Stimulated activated CD4-positive, alpha-beta T cell treated with anti-CD3 and anti-CD28 coated beads, Interleukin-15, amount 100 ng/mL, for 24 hours (primary cell): ENCODE measurements at places on chromosomes 12 and 14.

DNA sequence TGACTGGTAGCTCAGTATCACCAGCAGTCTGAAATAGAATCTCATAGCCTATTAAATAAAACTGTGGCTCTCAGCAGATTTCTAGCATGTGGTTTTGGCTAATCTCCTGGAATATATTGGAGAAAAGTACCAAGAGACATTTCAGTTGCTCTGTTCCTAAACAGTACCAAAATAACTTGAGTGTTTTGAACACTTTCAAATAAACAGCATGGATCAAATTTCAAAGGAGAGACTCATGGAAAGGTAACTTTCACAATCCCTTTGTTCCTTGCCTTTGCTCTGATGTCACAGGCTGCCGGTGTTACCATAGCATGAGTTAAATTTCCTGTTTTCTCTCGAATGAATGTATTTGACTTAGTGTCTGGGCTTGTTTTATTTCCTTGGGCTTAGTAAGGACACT, 3.4 kb downstream of the ARG2 start:
- no peak for DNase-seq

- no peak for DNase-seq
Observed at GRCh38 chr12:52552055-52552454, 890 bp downstream of the KRT71 start.

- peak; percentile 8 for DNase-seq
Observed at GRCh38 chr12:124277394-124278241, 17.3 kb upstream of the RFLNA start.

DNA sequence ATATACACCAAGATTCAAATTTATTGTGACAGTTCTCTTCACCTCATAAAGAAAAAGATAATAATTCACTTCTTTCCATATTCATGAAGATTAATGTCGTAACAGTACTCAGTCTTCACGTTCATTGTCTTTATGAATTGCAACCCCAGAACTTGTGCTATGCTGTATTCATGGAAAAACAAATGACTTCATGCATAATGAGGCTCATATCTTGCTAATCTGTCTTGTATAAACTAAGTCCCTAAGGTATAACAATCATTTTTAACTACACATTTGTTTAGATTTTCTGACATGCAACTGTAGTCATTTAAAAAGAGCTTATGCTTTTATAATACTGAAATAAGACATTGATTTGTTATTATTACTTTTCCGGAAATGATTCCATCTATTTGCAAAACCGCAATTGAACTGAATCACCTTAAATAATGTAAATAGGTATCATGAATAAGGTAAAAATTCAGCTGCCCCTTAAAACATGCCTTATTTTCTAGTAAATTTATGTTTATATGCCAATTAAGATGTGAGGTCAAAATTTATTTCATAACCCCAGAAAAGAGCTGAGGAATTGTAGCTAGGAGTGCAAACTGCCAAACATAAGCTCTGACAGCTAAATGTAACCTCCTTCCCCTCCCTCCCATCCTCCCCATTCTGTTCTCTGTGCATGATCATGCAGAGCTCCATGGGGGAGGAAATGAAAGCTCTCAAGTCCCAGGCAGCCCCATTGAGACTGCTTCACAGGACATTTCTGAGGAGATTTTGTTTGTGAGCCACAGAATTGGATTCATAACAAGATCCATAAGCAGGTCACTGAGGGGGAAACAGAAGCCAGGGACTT, 301.6 kb downstream of the ATP23 start:
- DNase-seq, result no peak

DNA sequence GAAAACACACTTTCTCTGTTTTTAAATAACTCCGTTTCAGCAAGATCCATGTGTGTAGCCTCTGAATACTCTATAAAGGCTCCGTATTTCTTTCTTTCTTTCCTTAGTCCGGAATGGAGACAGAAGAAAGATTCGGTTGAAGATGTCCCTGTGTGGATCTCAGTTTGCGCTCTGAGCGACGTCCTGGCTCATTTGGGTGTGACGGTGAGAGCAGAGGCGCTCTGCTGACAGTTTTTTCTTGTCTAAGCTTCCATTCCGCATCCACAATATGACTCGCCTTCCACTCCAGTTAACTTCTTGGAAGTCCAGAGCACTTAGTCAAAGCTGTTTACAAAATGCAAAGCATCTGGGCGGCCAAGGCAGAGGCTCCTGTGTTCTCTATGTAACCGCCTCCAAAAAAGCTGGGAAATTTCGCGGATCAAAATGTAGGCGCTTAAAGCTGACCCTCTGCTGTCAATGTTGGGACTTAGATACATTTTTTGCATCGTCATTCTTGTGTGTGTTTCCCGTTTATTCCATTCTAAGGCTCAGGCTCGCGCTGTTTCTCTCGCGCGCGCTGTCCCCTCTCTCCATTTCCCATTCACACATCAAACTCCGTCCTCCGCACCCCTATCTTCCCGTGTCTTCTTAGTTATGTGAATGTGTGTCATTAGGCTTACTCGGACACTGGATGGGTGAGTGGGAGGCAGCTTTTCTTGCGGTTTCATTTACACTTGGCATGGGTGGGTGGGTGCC, 880 bp upstream of the FLRT2 start:
- DNase-seq, result no peak

DNA sequence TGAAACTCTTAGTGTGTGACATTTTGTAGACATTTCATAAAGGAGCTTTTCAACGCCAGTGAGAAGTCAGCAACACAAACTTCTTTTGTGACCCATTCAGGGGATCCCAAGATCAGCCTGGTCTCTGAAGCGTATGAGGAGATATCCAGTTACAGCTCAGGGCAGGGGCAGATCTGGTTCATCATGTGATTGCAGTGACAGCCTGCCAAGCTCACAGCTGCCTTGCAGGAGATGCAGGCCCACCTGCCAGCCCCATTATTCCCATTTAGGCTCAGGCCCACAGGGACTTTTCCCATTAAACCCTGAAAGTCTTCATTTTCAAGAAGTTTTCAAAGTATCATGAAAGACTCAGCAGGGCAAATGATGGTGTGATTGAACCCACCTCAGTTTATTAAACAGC, 38.3 kb downstream of the SRGAP1 start:
- no peak for DNase-seq

GRCh38 chr14:105432657-105433056, 13.0 kb downstream of the MTA1 start:
- DNase-seq, result no peak

DNA sequence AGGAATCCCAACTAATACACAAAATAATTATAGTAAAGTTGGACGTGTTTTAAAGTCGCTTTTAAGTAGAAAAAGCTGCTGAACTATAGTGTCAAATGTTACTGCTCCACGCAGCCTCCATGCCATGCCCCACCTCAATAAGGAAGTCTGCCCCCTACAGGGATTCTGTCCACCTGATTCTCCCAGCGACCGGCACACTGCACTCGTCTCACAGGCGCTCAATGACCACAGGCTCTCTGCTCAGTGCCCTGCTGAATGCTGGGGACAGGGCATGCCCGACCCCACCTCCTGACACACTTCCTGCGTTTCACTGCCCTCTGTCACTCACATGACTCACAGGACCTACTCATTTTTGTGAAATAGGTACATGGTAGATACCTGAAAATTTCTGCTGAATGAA, 48.9 kb downstream of the BDKRB1 start:
- peak; percentile 2 for DNase-seq

DNA sequence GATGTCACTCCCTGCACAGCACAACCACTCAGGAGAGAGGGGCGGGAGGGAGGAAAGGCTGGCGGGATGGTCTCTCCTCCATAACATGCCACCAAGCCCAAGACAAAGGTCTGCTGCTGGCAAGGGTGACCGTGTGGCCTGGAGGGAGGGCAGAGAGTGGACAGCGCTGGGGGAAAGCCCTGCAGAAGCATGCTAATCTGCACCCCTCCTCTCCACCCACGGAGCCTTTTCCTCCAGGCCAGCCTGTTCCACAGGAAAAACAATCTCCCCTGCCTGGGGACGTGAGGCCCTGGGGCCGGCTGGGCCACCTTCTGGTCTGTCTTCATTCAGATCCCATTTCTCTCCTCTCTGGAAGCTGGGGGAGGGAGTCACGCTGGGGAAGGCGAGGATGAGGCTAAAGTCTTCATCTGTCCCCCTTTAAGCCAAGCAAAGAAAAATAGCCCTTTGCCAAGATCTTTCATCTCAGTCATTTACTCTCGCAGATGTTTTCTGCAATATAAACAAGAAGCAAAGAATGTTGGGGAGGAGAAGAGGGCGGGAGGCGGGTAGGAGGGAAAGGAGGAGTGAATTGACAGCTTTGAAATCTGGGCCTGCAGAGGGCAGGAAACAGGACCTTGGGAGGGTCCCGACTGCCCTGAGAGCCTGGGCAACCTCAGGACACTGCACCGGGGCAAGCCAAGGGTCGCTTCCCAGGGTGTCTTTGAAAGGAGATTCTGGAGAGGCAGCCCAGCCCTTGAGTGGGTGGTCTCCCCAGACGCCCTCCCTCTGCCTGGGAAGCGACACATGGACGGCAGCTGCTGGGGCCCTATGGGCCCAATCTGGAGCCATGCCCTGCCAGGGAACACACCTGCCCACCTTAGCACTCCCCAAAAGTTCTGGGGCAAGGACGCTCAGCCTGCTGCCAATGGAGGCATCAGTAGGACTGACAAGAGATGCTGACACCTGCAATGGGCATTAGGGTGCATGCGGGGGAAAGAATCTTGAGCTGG, 133.6 kb downstream of the ZFP36L1 start:
- no peak for DNase-seq

DNA sequence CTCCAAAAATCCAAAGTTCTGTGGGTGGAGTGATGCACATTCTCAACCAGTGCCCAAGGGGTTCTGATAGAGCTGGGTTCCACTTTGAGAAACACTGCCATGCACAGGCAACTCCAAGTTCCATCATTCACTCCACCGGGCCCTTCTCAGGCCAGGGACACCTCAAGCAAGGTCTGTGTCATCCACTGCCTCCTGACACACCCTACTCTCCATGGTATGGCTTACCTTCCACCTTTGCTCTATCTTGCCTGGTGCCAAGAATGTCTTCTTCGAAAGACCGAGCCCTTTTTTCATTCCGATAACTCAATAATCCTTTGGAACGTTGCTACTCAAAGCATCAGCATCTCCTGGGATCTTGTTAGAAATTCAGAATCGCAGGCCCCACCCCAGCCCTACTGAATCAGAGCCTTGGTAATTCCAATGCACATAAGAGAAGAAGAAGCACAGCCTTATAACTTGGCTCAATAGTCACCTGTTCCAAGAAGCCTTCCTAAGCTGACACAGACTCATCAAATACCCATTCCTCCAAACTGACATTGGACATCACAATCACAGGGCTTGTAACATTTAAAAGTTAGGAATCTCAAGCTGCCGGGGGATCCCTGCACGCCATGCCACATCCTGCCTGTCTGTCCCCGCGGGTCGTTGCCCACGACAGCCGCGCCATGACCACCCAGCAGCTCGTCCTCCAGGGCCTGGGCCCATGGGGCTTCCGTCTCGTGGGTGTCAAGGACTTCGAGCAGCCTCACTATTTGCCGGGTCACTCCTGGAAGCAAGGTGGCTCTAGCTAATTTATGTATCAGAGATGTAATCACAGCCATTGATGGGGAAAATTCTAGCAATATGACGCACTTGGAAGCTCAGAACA, 66.4 kb downstream of the VCPKMT start:
- DNase-seq, result no peak

- DNase-seq, result no peak
Observed at GRCh38 chr12:93645702-93646101, 31.5 kb upstream of the CRADD start.

GRCh38 chr12:47844264-47845019, 24.7 kb upstream of the HDAC7 start:
- DNase-seq, result no peak

GRCh38 chr12:106583242-106584103, 669 bp downstream of the RFX4 start:
- peak; percentile 40 for DNase-seq

- DNase-seq, result no peak
Observed at GRCh38 chr12:59408431-59408830, 187.4 kb upstream of the SLC16A7 start.

GRCh38 chr12:12590961-12591360, 20.7 kb upstream of the CREBL2 start:
- DNase-seq, result no peak

DNA sequence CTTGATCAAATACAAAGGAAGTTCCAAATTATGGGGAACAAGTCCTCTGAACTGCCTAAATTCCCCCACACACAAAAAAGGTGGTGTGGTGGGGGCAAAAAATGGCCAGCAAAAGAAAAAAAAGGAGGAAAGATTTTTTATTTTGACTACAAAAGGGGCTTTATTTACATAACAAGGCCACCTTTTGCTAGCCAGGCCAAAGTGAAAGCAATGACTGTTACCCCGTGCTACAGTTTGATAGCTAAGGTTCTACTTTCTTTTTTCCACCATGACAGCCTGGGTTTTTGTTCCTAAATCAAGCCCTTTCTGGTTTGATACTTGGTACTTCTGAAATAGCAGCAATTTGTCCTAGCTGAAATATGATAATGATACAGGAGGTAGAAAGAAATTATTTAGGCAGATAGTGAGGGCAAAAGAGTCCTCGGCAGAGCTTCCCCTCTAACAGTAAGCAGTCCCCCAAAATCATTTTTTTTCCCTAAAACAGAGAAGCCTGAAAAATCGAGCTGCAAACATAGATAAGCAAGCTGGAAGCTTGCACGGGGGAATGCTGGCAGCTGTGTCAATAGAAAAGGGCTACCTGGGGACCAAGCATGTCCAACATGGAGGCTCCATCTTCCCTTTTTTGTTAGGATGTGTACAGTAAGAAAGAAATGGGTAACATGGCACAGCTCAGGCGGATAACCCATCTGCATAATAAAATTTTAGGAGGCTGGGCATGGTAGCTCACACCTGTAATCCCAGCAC, 8.9 kb upstream of the B4GALNT1 start:
- DNase-seq, result no peak

- DNase-seq, result peak; percentile 83
Observed at GRCh38 chr14:97380539-97380941, 583.4 kb downstream of the VRK1 start.

DNA sequence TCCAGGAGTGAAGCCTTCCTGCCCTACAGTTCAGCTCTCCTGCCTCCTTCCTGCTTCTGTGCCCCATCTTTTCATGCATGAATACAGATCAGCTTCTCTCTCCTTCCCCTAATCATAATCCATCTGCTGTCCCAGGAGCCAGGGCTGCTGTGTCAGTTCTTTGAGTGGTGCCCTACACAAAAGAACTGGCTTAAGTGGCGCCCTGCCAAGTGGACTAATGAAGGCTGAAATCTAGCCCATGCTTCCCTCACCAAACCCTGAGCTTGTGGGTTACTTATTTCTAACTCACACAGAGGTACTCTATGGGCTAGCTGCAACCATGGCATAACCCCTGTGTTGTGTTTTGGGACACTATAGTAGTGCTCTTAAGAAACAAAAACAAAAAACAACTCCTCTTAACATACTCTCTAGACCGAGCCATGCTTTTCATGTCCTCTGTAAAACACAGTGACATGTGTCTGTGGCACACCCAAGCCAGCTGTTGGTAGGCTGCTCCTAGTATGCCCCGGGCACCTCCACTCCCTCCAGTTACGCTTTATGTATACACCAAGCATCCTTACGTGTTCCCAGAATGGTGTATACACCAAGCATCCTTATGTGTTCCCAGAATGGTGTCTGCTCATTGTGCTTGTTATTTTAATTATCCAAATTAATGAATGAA, 19.3 kb upstream of the ETV6 start:
- no peak for DNase-seq
